Ascending aorta (tissue), 2 donors: ENCODE measurements at places on chromosomes 1 and 21. TPM values are rescaled to one million over a fixed set of nuclear protein-coding genes. Genes with fewer than 3 reads are reported as not detected.

GRCh38 chr1:8408151-8408839 lies 90.4 kb downstream of the SLC45A1 start:
- DNase-seq = peak; percentile 90

DNA sequence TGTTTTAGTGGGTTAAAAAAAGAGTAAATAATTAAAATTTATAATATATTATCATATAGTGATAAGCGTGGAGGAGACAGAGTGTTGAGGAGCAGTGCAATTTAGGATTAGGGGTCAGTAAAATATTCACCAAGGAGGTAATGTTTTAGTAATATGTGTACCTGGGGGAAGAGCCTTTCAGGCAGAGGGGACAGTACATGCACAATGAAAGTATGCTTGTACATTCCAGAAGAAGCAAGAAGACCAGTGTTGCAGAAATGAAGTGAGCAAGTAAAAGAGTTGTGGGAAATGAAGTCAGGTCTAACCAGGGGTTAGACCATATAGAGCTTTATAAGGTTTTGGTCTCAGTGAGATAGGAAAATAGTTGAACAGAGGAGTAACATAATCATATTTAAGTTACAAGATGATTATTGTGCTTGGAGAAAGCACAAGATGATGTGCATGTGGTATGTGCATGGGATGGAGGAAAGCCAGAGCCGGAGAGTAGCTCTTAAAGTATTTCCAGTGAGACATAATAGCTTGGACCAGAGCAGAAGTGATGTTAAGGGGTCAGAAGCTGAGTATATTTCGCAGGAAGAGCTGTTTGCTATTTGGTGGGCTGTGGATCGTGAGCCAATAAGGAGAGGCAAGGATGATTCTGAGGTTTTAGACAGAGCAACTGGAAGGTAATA lies 44.8 kb downstream of the SNX7 start:
- DNase-seq = no peak

Gene ELAPOR1
- total RNA-seq = not detected

Gene SPRR2F
- not detected for total RNA-seq
